ENCODE measurements at places on chromosomes 3 and 15.

- DNase-seq: peak; percentile 94
Measured at GRCh38 chr15:69760890-69761568, 308.4 kb downstream of the RPLP1 start.

- DNase-seq: no peak
Measured at GRCh38 chr3:186842426-186843038, at the start of gene ADIPOQ. ADIPOQ (plus strand) TSS chr3:186842710; CDS start chr3:186853059, 10,349 bp downstream.

GRCh38 chr3:161273589-161274218 lies 52.6 kb downstream of the NMD3 start:
- peak; percentile 73 for DNase-seq

DNA sequence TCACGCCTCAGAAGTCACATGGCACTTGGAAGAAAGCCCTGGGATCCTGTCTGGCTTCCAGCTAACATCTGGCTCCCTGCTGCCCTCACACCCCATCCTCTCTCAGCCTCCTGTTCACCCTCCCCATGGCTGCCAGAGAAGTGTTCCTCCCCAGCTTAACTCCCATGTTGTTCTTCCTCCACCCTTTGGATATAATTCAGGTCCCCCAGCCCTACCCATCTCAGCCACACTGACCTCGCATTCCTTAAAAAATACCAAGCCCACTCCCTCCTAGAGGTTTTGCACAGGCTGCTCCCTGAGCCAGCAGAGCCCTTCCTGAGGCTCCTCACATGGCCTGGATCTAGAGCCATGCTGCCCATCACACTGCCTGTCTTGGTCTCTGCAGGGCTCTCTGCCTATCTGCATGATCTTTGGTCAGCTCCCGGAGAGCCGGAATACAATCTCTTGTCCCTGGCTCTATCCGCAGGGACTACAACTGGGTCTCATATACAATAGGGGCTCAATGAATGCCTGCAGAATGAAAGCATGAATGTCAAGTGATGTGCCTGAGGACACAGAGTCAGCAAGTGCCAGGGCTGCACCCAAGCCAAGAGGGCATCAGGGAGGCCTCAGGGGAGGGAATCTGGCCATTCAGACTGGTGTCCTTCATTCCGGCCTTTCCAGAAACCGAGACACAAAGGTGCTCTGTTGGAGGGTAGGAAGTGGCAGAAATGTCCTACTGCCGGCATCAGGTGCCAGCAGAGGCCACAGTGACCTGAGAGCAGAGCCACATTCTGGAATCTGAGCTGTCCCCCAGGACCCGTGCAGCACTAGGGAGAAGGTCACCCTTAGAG lies 3.8 kb upstream of the TKT start:
- no peak for DNase-seq

- no peak for DNase-seq
Measured at GRCh38 chr15:46701896-46702295, 1015.4 kb upstream of the SEMA6D start.

- DNase-seq: peak; percentile 12
Measured at GRCh38 chr3:177050501-177051237, 146.6 kb downstream of the TBL1XR1 start.

- DNase-seq: no peak
Measured at GRCh38 chr3:8497582-8497981, 4.0 kb upstream of the LMCD1 start.

DNA sequence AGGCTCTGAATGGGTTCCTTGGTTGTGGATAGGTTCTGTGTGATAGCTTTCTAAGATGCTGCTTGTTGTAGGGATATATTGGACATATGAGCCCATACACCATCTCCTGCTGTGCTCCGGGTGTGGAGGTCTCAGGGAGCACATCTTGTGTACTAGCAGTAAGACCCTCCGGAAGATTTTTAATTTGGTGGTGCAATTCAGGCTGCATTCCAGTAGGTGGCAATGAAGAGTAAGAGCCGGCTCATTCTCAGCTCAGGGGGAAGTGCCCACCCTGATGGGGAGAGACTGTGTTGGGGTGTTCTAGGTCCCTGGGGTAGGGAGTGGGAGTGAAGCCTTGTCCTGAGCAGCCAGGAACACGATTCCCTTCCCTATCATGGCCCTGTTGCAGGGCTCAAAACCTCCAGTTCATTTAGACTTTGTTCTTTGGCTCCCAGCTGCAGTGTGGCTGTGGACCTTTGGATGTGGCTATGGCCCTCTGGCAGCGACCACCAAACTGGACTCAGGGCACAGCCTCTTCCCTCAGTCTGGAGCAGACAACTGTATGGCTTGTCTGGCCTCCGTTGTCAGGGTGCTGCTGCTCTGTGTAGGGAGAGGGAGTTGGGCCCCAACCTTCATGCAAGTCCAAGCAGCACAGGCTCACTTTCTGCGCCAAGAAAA lies 104.7 kb downstream of the UNC13C start:
- DNase-seq: peak; percentile 44

DNA sequence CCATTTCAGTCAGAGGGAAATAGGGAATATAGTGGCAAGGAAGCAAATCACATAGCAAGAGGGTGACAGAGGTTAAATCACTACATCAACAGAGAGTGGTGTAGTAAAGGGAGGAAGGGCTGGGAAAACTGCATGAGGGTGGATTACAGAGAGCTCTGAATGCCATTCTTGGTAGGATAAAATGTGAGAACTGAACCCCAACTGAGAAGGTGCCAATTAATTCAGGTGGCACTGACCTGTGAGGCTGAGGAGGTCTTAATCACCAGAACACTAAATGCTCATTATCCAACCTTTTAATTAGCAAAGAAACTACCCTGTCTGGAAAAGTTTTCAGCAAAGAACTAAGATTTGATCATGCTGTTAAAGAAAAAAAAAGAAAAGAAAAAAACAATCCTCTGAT lies 202.7 kb downstream of the LRRN1 start:
- DNase-seq: no peak

DNA sequence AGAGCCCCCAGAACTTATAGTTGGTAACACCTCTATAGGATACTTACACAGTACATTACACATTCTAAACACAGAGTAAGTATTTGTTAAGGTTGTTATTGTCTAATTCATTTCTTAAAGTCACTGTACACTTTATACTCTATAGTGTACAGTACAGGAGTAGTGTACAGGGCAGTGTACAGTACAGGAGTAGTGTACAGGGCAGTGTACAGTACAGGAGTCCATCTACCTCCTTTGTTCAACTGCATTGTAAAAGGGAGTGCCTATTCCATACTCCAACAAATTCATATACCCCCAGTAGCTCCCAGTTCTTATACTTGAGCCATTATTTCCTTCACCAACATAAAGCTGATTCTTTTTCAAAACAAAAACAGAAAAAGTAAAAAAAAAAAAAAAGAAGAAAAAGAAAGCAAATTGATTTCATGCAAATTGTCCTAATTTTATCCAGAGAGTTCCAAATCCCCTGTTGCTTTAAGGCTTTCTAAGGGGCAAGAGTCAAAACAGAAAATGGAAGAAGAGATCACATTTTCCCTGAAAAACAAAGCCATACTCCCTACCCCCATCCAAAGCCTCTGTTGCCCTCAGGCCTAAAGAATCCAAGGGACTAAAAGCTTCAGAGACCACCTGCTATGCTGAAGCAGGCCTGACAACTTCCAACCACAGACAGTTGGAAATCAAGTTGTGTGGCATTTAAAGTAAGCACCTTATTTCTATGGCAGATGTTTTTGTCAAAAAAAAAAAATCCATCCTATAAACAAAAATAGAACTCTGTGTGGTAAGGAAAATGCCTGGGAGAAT lies 125.6 kb downstream of the PLCH1 start:
- no peak for DNase-seq

DNA sequence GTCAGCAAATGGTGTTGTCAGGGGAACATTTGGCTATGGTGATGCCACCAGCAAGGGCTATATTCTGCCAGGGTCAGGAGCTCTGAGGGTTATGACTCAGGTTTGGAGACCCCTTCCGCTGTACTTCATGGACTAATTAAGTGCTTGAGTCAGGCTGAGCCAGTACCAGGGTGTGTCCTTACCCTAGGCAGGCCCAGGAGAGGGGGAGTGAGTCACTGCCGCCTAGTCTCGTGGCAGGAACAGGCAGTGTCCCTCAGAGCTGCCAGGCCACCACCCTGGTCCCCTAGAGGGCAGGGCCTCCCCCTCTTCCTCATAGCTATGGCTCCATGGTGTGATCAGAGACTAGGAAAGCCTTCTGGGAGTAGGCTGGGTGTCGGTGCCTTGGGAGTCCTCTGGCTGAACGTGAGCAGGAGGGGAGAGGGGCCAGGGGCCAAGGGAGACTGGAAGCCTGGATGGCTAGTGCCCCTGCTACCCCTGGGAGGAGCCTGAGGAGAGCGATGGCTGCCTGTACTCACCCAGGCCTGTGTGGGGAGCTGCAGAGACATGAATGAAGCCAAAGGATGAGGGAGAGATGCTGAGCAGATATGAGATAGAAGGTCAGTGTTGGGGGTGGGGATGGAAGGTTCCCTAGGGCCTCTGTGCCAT lies 10.6 kb downstream of the MAPKAPK3 start:
- DNase-seq: peak; percentile 93

DNA sequence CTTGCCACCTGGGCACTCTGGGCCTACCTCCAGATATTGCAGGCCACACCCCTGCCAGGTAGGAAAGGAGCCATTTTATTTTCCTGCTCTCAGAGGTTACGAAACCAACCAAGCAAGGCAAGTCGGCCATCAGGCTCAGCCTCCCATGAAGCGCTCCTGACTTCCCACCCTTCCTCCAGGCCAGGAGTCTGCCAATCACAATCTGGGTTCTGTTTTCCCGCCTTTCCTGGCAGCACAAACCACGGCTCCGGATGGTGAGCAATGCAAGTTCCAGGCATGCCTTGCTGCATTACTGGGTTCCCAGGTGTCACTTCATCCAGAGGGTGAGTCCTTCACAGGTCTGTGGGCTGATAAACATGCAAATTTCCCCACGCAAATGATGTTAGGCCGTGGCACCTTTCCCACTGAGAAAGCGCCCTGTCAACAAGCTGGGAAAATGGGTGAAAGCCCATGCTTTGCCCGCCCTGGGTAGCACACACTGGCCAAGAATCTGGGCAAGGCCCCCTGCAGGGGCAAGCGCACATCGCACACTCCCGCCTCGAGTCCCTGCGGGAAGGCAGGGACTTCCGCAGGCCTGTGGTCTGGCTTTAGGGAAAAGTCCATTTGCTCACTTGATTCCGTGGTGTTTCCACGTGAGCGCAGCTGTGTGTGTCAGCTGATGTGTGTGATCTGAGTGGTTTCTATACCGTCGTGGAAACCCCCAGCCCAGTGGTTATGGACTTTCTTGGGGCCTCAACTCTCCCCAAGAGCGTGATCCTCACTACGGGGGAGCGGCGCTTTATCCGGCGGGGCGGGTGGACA lies 61.6 kb upstream of the RYK start:
- DNase-seq: peak; percentile 39

DNA sequence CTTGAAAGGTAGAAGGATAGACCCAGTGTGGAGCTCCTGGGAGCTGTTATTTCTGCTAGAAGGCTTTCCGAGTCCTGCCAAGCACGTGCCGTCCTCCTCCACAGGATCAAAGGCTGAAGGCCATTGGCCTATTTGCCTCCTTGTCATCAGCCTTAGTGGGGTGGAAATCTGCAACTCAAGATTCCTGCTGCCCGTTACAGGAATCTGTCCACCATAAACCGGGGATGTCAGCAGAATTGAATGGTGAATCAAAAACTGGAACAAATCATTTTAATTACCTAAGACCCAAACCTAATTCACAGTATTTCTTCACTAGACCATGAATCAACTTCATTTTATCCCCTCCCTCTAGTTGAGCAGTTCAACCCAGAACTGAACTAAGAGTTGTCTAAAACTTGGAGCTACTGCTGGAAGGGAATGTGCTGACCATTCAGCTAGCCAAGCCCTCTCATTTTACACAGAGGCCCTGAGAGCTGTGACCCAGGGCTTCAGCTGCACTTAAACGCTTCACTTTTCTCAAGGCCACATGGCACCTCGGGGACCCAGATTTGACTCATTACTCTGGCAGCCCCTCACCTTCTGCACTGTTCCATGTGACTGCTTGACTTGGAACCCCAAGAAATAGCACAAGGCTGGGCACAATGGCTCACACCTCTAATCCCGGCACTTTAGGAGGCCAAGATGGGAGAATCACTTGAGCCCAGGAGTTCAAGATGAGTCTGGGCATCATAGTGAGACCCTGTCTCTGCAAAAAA lies 36.8 kb upstream of the KIF23 start:
- DNase-seq: no peak

DNA sequence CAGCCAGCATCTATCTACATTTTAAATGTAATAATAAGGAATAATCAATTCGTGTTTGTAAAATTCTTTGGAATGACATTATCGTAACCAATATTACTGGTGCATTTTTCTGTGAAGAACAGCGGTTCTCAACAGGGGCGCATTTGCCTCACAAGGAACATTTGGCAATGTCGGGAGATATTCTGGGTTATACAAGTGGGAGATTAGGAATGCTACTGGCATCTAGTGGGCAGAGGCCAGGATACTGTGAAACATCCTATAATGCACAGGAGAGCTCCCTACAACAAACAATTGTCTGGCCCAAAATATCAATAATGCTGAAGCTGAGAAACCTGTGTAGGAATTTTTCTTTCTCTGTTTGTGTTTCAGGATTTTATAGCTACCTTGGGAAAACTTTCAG lies 25.0 kb downstream of the ACP3 start:
- DNase-seq: no peak

- peak; percentile 37 for DNase-seq
Measured at GRCh38 chr15:85584872-85585271, 204.5 kb downstream of the AKAP13 start.

GRCh38 chr3:170499562-170500156 lies 81.0 kb downstream of the CLDN11 start:
- DNase-seq: peak; percentile 6

DNA sequence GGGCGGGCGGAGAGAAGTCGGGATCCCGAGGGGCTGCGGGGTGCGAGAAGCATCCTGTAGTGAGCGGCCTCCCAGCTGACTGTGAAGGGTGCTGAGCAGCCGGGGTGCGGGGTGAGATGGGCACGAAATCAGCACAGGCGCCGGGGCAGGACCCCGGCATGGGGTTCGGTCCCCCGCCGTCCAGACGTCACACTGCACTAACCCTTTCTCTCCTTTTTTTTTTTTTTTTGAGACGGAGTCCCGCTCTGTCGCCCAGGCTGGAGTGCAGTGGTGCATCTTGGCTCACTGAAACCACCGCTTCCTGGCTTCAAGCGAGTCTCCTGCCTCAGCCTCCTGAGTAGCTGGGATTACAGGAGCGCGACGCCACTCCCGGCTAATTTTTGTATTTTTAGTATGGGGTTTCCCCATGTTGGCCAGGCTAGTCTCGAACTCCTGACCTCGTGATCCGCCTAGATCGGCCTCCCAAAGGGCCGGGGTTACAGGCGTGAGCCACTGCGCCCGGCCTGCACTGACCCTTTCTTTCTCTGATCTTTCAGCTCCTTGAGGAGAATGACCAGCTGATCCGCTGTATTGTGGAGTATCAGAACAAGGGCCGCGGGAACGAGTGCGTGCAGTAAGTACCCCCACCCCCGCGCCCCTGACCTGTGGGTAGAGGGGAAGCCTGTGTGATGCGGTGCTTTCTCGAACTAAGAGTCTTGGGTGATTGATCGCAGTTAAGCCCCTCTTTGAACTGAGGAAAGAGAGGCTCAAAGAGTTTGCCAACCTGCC lies 513 bp downstream of the SS18L2 start:
- peak; percentile 13 for DNase-seq

DNA sequence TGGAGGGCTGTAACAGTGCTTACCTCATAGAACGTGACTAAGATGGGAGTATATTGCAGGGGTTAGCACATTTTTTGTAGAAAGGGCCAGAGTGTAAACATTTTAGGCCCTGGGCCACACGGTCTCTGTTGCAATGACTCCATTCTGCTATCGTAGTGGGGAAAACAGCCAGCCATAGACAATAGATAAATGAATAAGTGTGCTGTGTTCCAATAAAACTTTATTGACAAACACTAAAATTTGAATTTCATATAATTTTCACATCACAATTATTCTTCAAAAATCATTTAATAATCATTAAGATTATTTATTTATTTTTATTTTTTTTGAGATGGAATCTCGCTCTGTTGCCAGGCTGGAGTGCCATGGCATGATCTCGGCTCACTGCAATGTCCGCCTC lies 478.6 kb downstream of the SHQ1 start:
- DNase-seq: no peak
